ENCODE measurements at places on chromosomes 5 and 9.
A peak's percentile ranks its signal among the peaks of the same experiment; 100 is the strongest.

- DNase-seq, result no peak
Observed at GRCh38 chr5:173848986-173849596, 39.1 kb upstream of the CPEB4 start.

GRCh38 chr9:7394002-7394774 lies 405.4 kb downstream of the DMAC1 start:
- no peak for DNase-seq

DNA sequence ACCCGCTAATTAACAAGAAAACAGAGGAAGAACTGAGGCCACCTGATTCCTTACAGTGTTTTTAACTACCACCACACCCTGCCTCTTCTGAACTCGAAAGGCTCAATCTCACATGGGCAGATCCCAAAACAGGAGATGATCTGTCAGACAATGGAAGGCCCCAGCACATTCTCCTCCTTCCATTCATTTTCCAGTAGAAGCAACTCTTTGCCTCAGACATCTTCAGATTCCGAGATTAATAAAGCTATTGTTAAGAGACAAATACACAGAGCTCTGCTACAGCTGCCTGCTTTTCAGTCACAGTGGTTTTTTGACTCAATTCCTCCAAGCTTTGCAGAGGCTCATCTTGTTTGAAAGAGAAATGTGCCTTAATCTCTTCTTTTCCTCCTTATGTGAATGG lies 127.2 kb upstream of the ADAMTSL1 start:
- DNase-seq, result no peak

DNA sequence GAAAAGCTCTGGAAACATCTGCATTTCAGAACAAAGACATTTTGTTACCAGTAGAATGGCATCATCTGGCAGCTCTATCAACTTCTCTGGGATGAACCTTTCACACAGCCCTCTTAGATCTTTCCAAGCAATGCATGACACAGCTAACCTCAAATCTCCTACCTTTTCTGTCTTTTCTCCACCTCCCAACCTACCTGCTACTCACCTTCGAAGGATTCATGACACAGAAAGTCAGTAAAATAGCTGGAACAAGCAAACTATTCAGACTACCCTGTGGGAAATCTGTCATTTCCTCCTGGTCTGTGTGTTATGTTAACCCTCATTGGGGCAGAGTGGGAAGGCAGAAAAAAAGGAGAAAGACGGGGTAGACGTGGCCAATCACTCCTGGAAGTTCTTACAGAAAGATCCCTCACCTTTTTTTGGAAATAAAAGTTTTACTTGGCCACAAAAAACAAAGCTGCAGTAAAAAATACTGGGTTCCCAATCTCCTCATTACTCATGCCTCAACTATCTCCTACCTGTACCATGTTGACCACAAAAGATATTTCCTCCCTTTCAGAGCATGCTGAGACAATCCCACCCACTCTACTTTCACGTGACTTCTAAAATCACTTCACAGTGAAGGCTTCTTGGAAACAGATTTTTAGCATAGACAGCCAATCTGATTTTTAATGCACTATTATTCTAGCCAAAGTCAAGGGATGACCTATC lies 362.1 kb upstream of the RFX3 start:
- no peak for DNase-seq

- DNase-seq, result no peak
Observed at GRCh38 chr9:13324988-13325387, 45.5 kb upstream of the MPDZ start.

GRCh38 chr5:66877843-66878242 lies 281.6 kb downstream of the MAST4 start:
- no peak for DNase-seq

- DNase-seq, result peak; percentile 52
Observed at GRCh38 chr9:95506428-95506677, 10.4 kb downstream of the PTCH1 start.

DNA sequence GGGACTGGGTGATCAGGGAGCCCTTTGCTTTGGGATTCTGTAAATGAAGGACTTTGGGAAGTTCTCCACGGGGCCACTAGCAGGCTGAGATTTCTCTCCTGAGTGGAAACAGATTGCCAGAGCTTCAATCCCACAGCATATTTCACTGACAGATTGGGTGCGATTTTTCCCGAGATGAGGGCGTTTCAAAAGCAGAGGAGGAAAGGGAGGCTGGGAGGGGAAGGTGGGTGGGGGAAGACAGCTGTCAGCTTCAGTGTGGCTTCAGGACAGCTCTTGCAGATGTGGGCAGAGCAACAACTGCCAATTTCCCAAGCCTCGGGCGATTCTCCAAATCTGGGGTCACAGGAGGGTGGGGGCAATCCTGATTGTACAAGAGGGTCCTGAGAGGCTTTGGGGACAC lies 258.5 kb upstream of the ADRA1B start:
- DNase-seq, result peak; percentile 30

DNA sequence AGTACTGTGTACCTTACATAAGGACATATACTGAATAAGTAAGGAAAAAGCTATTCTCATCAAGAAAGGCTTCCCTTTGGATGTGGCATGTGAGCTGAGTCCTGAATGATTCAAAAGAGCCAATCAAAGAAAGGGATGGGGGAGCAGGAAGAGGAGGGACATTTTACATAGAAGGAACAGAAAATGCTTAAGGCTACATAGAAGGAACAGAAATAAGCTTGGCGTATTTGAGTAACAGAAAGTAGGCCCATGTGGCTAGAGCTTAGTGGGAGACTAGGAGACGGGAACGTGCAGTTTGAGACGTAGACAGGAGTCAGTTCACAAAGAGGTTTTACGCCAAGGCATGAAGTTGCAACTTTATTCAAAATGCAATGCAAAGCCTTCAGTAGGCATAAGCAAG lies 126.3 kb downstream of the CEMIP2 start:
- no peak for DNase-seq

- DNase-seq, result no peak
Observed at GRCh38 chr5:9176641-9177040, 369.2 kb downstream of the SEMA5A start.

DNA sequence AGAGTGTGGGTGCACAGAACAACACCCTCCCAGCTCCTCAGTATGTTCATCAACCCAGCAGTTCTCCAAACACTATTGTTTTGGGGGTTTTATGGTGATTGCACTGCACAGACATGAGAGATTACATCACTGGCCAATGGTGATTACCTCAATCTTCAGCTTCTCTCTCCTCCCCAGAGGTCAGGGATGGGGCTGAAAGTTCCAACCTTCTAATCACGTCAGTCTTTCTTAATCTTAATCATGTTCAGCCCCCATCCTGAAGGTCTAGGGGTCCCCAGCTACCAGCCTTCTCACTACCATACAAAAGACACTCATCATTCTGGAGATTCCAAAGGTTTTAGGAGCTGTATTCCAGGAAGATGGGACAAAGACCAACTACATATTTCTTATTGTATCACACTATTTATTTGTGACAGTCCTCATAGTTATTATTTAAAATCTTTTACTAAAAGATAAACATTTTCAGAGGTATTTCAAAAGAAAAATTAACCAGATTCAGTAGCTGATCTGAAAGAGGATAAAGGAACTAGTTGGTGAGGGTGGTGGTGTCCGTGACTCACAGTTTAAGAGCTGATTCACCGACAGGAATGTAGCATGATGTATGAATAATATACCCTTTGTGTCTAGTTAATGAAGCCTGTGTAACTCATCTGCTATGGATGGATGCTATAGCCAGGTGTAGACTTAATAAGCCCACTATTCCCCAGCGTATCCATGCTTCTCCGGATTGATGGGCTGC lies 35.6 kb downstream of the RASEF start:
- no peak for DNase-seq

GRCh38 chr5:164335837-164336236 lies 830.4 kb downstream of the MAT2B start:
- DNase-seq, result no peak

DNA sequence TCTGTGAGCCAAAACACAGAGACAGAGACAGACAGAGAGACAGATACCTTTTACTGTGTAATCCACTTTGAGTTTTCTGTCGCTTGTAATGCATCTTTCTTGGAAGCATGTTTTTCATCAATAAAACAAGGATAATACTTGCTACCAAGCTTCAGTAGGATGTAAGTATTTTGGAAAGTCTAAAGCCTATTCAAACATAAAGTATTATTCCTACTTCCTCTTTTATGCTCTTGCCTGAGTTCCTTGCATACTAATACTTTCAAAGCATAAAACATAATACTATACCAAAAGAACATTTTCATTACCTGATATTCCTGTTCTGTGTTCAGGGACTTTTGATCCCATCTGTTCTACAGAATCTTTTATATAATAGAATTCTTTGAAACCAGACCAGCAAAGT lies 64.5 kb upstream of the SLC30A5 start:
- DNase-seq, result no peak

DNA sequence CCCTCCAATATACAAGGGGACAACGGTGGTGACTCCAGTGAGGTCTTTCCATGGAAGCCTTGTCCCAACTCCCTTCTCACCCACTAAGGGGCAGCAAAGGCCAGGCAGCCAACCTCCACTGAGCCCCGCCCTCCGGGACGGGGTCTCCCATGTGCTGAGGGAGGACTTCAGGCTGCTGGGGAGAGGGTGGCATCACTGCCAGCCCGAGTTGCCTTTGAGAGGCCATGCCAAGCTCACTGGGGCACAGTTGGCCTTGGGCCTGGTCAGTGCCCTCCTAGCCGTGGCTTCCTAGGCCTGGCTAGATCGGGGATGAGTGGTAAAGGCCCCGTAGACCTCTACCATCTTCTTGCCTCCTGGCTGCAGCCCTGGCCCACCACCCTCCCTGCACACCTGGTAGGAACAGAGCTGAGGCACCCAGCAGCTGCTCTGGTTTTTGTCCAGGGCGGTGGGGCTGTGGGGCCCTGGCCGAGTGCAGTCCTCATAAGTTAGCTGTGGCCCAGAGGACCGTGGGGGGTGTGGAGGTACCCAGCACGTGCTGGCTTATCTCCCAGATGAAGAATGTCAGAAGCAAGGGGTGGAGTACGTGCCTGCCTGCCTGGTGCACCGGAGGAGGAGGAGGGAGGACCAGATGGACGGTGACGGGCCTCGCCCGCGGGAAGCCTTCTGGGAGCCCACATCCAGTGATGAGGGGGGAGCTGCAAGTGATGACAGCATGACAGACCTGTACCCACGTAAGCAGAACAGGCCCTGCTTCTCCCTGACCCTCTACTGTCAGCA lies 3.2 kb downstream of the SURF2 start:
- no peak for DNase-seq

DNA sequence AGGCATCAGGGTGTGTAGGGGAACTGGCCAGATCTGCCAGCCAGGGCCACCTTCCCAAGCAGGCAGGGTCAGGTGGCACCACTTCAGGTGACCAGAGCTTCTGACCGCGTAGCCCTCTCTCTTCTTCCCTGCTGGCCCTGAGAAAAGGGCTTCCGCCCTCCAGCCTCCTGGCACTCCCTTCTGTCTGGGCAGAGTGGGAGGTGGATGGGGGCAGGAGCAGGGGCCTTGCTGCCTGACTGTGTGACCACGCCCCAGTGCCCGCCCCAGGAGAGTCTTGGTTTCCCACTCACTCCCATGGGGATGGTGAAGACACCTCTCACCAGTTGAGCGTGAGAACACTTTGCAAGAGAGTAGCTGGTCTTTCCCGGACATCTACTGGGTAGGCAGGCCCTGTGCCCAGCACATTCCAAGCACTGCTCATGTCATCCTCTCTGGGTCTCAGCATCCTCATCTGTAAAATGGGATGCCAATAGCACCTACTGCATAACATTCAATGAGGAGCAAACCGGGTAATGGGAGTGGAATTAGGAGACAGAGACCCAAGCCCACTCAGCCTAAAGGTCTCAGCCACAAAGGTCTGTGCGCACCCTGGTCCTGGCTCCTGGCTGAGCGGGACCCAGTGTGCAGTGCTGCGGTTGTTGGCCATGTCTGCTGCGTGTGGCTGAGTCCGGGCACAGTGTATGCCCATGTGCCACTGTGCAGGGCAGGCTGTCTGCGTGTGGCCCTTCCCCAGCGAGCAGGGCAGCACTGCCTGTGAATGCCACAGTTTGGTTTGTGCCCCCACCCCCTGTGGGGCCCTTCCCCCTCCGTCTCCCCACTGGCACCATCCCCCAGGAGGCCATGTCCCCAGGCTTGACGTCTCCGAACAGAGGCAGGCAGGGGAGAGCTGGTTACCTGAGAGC lies 179.1 kb upstream of the IER5L start:
- no peak for DNase-seq

DNA sequence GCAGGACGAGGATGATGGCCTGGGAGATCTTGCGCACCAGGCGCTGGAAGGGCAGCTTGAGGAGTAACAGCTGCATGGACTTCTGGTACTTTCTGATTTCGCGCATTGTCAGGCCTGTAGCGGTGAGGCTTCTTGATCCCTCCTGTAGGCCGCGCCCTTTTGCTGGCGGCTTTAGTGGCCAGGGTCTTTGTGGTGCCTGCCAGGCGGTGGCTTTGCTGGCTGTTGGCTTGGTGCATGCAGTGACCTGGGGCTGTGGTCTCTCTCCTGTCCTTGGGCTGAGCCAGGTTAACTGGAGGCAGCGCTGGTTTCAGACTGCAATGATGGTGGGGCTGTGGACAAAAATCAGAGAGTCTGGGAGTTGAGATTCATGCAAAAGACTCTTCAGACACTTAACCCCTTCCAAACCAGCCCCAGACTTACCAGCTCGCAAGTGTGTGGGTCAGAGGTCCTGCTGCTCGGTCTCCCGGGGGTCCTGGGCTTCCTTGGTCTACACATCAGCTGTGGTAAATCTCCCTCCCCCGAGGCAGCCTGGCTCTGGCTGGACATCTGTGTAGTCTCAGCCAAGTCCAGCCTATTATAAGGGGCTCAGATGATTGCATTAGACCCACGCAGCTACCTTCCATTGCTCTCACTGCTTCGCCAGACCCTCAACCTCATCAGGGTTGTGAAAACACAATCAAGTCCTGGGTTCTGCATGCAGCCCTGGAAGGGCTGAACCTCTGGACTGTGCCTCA lies 4.8 kb downstream of the TAF11L12 start:
- DNase-seq, result no peak

- DNase-seq, result no peak
Observed at GRCh38 chr5:72244862-72245371, 75.1 kb downstream of the MRPS27 start.

DNA sequence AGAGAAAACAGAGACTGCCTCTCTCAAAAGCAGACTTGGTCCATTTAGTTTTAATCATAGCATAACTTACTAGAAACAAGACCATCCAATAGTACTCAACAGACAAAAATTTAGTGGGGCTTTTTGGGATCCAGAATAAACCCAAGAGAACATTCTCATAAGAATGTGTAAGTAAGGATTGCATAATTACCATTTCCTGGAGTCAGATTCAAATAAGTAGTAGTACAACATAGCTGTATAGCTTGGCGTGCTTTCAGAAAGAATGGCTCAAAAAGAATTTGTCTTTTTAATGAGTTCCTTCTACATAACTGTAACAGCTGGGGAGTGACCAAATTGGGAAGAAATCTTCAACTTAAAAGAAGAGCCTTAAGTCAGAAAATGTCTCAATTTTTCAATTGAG lies 145.4 kb downstream of the DENND1A start:
- no peak for DNase-seq

DNA sequence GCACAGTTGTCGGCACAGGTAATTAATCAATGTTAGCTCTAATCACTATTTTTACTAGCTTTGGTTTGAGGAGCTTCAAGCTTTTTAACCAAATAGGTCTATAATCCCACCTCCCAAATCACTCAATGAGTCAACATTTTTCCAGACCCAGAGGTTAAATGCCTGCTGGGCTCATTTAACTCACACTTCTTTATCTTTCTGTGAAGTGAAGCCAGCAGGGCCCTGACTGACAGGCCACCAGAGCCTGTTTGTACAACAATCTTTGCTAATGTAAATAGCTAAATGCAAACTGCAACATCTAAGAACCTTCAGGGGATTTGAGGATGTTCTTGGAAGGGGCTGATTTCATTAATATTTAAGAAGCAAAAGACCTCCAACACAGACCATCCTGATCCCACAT lies 98.4 kb upstream of the NREP start:
- DNase-seq, result no peak

Data from NCI-H1105 treated with DMSO at 0.1 percent for 48 hours (cell line).